Stimulated activated CD4-positive, alpha-beta T cell treated with anti-CD3 and anti-CD28 coated beads, Interleukin-1b, Interleukin-23, amount 100 ng/mL, for 24 hours (primary cell): ENCODE measurements at places on chromosomes 5 and 9.

DNA sequence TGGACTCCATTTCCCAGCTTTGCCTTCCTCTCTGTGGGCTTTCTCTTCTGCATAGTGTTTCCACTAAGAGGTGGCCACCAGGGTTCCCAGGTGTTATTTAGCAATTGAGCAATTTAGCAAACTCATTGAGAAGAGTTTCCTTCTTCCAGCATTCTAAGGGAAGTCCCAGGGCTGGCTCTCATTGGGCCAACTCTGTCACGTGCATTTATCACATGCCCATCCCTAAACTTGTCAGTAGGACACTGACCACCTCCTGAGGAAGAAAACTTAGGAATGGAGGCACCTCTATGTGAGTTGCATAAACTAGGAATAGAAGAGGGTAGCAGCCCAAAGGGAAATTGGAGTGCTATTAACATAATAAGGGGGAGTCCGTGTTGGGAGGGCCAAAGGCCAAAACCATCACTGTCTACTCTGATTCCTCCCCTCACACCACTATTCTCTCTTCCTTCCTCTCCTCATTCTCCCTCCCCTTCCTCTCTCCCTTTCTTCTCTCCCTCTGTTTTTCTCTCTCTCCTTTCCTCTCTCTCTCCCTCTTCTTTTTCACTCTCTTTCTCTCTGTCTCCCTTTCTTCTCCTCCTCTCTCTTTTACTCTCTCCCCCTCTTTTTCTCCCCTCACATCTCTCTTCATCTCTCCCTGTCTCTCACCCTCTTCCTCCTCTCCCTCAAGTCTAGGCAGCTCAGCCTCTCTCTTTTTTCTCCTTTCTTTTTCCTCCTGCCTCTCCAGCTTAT, 213.4 kb downstream of the PALM2AKAP2 start:
- DNase-seq: no peak

DNA sequence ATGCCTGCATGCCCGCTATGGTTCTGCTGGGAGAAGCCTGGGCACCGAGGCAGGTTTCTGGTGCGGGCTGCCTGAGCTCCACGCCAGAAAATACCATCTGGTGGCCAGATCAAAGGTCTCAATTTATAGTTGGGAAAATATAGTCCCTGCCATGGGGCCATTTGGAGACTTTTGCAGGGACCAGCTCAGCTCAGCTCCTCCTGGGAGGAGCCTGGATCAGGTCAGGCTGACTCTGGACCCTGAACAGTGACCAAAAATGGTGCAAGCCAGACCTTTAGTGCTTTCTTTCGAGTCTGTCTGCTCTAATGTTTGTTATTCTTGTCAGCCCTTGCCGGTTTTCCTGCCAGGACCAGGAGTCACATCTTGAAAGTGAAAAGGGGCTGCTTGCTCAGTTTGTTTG, 31.8 kb downstream of the HMCN2 start:
- DNase-seq: no peak

GRCh38 chr5:102591650-102592049, 92.8 kb upstream of the SLCO6A1 start:
- DNase-seq: no peak

DNA sequence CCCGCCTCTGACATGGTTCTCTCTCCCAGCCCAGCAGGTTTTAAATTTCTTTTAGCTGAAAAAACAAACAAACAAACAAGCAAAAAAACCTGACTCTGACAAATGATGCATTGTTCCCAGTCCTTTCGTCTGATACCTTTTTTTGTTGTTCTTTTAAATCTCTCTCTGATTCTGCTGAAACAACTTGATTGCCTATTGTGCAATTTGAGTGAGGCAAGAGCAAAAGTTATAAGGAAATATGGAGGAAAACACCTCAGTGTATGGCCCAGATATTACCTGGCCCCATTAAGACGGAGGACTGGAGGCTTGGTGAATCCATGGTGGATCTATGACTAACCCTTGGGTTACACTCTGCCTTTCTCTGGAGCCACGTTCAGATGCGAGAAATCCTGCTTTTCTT, 164.0 kb downstream of the MELK start:
- DNase-seq: no peak

DNA sequence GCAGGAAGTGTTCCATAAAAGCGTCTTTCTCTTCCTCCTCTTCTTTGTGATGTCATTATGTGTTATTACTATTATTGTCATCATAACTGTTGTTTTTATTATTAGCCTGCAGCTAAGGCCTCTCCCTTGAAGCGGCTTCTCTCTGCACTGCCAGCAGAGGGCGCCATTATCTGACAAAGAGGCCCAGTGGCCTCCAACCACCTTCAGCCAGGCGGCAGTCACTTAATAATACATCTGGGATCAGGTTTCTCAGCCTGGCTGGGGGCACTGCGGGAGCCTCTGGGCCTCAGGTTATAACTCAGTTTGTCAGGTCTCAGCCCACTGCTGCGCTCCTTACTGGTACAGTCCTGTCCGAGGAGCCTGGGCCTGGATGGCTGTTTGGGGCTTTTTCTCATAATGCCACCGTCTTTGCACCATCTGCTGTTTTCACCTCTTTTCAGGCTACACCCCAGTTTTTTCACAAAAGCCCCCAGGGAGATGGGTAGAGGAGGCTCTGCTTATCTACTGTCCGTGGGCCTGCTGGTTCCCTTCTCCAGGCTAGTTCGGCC, 281.9 kb downstream of the NSG2 start:
- no peak for DNase-seq

GRCh38 chr9:123397975-123398374, 42.0 kb downstream of the CRB2 start:
- no peak for DNase-seq

GRCh38 chr9:123421801-123422455, 65.9 kb downstream of the CRB2 start:
- no peak for DNase-seq

- no peak for DNase-seq
These were observed 34.1 kb downstream of the PLPP7 start for GRCh38 chr9:131323629-131324028.

DNA sequence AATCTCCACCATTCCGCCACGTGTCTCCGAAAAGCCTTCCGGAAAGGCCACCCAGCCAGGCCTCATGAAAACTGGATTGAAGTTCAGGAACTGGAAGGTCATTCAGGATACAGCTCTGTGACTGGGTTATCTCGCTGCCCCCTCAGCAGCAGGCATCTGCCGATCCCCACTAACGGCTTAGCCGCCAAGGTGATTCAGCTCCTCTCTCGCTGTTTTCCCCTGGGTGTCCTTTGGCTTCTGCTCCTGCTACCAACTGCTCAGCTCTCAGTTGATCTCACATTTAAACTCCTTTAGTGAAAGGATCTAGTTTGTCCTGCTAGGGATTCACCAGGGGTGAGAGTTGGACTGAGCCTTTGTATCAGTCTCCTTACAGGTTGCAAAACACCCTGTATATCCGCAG, 2.2 kb upstream of the GDNF start:
- DNase-seq: no peak

- no peak for DNase-seq
These were observed 48.2 kb downstream of the COL27A1 start for GRCh38 chr9:114203410-114204140.

DNA sequence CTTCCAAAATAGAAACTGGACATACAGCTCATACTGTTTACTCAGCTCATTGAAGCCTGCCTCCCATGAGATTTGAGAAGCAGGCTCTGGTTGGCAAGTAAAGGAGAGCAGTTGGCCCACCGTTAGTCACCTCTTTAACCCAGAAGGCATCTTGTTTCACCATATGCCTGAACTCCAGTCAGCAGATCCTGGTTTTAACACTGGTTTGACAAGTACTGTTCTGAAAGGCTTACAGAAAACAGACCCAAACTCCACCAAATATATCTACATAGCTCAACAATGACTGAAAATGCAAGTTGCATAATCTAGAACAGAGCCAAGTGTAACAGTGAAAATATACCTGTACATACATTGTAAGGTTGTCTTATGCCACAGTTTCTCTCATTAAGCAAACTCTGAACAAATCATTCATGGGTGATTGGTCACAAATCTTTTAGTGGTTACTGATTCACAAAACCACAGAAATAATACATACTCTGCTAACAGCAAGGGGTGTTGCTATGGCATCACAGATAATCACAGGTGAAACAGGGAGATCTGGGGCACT, 198.8 kb downstream of the BNC2 start:
- DNase-seq: no peak

- DNase-seq: no peak
These were observed 77.4 kb downstream of the CFAP77 start for GRCh38 chr9:132487351-132487791.

- no peak for DNase-seq
These were observed 7.1 kb upstream of the DMXL1 start for GRCh38 chr5:119063579-119064379.

DNA sequence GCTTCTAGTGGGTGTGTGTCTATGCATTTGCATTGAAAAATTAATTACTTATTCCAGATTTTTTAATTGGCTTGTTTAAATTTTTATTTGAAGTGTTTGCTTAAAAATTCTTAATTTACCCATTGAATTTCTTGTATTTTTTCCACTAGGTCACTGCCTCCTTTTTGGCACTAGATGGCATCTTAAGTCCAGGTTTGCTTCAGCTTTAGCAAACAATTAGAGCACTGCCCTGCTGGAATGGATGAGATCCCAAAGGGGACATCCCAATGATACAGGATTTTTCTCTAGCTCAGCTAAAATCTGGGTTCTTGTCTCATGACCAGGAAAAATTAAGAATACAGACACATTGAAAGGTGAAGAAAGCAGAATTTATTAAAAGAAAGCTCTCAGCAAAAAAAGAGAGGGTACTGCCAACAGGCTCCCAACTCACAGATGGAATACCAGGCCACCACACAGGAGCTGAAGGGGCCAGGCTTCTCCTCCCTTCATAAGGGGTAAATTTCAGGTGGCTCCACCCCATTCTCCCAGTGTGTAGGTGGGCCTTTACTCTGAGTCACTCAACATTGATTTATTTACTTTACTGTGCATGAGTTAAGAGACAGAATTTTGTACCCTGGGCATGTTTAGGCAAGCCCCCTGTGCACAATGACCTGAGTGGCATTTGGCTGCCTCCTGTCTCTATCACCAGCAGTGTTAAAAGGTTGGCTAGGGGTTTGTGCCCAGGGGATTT, 532.4 kb downstream of the ANXA1 start:
- no peak for DNase-seq

DNA sequence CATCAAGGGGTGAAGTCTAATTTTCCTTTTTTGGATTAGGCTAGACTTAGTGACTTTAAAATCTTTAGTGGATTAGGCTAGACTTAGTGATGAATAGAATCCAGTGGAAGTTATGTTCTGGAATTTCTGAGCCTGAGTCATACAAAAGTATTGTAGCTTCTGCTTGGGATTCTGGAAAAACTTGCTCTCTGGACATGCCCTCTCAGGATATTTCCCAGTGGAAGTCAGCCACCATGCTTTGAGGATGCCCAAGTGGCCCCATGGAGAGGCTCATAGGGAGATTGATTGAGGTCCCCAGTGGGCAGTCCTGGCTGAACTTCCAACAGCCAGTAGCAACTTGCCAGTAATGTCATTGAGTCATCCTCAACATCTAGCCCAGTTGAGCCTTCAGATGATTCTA, 112.4 kb upstream of the PRLR start:
- DNase-seq: no peak

DNA sequence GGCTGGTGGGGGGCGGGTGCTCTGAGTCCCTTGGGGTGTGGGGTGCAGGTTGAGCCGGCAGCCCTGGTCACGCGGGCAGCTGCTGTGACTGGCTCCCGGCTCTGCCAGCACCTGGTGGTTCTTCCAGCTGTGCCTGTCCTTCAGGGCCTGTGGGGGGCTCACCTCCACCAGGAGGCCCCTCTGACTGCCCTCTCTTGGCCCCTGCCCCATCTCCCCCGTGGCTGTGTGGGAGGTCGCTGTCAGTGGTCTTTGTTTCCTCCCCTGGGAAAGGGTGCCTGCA, 3.3 kb downstream of the RXRA start:
- no peak for DNase-seq

DNA sequence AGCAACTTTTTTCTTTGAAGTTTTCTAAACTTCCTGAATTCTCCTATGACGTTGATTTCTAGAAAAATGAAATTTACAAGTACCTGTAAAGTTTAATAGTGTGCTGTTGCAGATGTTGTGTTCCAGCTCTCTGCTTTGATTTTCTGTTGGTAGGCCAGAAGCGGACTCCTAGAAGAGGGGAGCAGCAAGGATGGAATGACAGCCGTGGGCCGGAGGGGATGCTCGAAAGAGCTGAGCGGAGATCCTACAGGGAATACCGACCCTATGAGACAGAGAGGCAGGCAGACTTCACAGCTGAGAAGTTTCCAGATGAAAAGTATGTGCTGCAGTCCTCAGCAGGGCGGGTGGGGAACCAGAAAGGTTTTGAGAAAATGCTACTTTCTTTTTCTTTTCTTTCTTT, 8.3 kb downstream of the HABP4 start:
- no peak for DNase-seq

DNA sequence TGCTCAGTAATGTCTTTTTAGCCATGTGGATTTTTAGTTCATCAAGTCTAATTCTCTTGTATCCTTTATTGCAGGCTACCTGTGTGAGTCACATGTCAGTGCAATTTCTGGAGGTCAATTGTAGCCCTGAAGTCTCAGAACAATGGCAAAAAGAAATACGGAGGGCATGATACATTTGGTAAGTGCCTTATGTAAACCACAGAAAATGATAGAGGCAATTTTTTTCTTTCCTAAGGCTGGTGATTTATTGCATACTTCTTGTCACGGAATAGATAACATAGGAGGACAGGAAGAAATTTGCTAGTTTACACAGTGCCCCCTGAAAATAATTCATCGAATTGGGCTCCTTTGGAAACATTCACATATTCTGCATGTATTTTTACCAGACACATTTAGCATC, 235.9 kb downstream of the DMRTA1 start:
- no peak for DNase-seq

- peak; percentile 26 for DNase-seq
These were observed 92.1 kb upstream of the IER5L start for GRCh38 chr9:129270205-129270604.

- no peak for DNase-seq
These were observed 69.8 kb upstream of the ICE1 start for GRCh38 chr5:5352675-5353074.

- no peak for DNase-seq
These were observed 146.8 kb downstream of the SIL1 start for GRCh38 chr5:139051392-139051791.

DNA sequence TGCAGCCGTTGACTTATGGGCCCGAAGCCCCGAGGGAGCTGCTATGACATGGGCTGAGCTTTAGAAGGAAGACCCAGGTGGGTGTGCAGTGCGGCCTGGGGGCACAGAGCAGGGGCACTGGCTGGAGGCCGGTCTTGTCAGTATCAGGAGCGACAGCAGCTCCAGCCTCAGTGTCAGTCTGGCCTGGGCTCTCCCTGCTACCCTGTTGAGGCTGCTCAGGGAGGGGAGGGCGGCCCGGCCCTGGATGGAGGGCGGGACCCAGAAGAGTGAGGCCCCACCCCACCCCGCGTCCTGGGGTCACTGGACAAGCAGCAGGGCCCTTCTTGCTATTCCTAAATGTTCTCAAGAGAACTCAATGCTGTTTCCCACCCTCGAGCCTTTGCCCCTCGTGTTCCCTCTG, 18.0 kb downstream of the GFI1B start:
- DNase-seq: no peak

GRCh38 chr5:78964889-78965288, 20.2 kb downstream of the ARSB start:
- DNase-seq: no peak

DNA sequence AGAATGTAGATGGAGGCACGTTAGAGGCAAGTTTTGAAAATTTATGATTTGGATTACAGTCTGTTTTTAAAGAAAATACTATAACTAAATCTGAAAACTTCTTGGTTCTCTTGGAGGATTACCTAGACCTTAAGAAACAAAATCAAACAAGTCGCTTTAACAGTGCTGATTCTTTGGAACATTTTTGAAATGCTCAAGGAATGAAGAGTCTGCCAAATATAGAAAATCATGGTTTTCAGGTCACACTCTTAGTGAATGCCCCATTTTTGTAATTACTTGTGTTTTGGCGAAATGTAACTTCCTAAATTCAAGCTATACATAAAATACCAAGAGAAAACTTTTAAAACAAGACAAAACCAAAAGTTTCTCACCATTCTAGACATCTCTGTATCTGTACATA, 93.2 kb downstream of the EQTN start:
- DNase-seq: no peak
